ENCODE measurements at places on chromosomes 1 and 21. TPM values are rescaled to one million over a fixed set of nuclear protein-coding genes. Genes with fewer than 3 reads are reported as not detected.

DNA sequence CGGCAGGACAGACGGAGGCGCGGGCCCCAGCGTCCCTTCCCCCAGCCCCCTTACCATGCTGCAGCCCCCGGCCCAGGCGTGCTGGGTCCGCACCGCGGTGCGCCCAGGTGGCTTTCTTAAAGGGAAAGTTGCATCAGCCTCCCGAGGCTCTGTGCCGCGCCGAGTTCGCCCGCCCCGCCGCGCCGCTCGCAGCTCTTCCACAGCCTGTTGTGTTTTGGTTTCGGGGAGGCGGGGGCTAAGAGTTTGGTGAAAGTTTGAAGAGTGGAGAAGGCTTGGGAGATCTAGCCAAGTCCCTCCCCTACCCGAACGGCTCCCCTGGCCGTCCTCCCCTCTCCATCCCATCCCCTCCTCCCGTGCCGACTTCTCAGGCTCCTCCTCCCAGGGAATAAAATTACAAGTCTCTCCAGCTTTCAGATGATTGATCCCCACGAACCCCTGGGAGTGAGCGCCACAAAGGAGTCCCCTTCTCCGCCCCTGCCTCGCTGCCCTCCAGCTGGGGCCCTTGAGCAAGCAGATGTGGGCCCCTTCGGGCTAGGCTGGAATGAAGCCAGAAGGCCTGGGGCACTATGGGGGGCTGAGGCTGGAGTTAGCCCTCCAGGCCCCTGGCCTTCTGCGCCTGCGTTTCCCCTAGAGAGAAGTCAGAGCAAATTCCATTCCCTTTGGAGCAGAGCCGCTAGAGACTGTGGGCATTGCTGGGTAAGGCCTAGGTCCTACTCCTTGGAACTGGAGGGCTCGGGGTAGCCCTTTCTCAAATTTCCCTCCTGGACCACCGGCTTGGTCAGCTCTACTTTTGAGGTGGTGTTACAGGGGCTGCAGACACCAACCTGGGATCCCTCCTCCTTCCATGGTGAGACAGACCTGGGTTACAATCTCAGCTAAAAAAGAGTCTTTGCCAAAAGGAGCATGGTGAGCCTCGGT lies at the start of gene SLC6A9:
Gene SLC6A9, minus strand, starts transcription at position 211 of the 918 bp plus-strand sequence. CDS start 7,185 bp downstream, outside the sequence.
- peak within 1 kb of the TSS; percentile 69 for H3K4me3 ChIP-seq
- H3K4me1 ChIP-seq = peaks cover 43% of the 10 kb centered on the region
- no peaks in the 10 kb centered on the region for H3K36me3 ChIP-seq
- H3K27ac ChIP-seq = peak within 1 kb of the TSS; percentile 66

GRCh38 chr1:117732065-117732797 lies 126.4 kb downstream of the TENT5C start:
- no peaks in the 10 kb centered on the region for H3K27me3 ChIP-seq
- H3K36me3 ChIP-seq = no peaks in the 10 kb centered on the region
- H3K4me1 ChIP-seq = peaks cover 2% of the 10 kb centered on the region
- no peak overlapping the region for H3K27ac ChIP-seq

- no peaks in the 10 kb centered on the region for H3K27me3 ChIP-seq
- no peak overlapping the region for H3K4me3 ChIP-seq
- H3K4me1 ChIP-seq = no peaks in the 10 kb centered on the region
- no peak overlapping the region for H3K27ac ChIP-seq
Observed at GRCh38 chr1:83053446-83053845, 945.5 kb downstream of the TTLL7 start.

DNA sequence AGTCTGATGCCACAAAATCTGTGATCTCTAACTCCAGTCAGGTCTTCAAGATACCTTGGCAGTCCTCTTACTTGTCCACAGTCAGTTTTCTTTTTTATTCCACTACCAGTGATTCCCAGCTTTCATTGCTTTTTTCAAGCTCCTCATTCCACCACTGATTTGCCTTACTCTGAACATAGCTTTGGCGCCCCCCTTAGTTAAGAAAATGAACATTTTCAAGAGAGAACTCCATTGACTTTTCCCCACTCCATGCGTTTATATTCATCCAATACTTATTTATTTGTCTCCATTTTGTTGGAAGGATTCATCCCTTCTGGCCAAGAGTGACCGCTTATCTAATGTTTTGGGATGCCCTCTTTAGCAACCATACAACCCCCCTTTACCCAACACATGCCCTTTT lies 33.9 kb upstream of the IPO9 start:
- H3K27me3 ChIP-seq = no peaks in the 10 kb centered on the region
- no peak overlapping the region for H3K4me3 ChIP-seq
- H3K4me1 ChIP-seq = no peaks in the 10 kb centered on the region
- DNase-seq = no peak

DNA sequence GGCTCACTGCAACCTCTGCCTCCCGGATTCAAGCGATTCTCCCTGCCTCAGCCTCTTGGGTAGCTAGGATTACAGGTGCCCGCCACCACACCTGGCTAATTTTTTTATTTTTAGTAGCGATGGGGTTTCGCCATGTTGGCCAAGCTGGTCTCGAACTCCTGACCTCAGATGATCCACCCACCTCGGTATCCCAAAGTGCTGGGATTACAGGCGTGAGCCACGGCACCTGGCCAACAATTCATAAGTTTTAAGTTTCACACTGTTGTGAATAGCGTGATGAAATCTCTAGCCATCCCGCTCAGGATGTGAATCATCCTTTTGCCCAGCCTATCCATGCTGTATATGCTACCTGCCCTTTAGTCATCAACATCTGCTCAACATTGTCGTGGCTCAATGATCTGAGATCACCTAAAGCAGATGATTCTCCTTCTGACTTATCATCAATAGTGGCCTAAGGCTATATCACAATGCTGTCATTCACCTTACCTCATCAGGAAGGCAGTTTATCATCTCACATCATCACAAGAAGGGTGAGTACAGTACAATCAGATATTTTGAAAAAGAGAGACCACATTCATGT lies 2.6 kb downstream of the PFDN2 start:
- no peaks in the 10 kb centered on the region for H3K27me3 ChIP-seq
- H3K36me3 ChIP-seq = peaks cover 8% of the 10 kb centered on the region
- H3K4me1 ChIP-seq = peaks cover 20% of the 10 kb centered on the region
- no peak for DNase-seq
- H3K27ac ChIP-seq = no peak overlapping the region

DNA sequence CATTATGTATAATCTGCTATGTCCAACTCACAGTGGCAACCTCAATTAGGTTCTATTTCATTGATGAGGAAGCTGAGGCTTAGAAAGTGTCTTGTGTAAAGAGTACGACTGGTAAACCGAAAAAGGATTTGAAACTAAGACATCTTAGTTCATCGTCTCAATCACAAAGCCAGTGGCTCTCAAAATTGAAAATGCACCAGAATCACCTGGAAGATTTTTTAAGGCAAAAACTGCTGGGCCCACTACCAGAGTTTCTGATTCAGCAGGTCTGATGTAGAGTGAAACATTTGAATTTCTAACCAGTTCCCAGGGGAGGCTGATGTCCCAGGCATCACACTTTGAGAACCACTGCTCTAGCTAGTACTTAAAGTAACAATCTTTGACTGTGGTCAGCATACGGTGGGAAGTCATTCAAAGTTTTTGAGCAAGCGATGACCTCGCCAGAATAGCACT lies 5.2 kb upstream of the LRRC53 start:
- DNase-seq = no peak
- no peak overlapping the region for H3K4me3 ChIP-seq
- no peaks in the 10 kb centered on the region for H3K4me1 ChIP-seq
- no peaks in the 10 kb centered on the region for H3K36me3 ChIP-seq
- no peak overlapping the region for H3K27ac ChIP-seq

GRCh38 chr1:55015123-55015522 lies 16.4 kb downstream of the BSND start:
- H3K27me3 ChIP-seq = peaks cover 6% of the 10 kb centered on the region
- DNase-seq = no peak
- H3K4me3 ChIP-seq = no peak overlapping the region

Gene TINAGL1
- polyA plus RNA-seq = 37.7 TPM
